ENCODE measurements at places on chromosomes 2 and 18.

GRCh38 chr18:55906536-55906935, 318.5 kb upstream of the TCF4 start:
- no peak for DNase-seq

GRCh38 chr2:224894356-224894755, 147.9 kb downstream of the DOCK10 start:
- no peak for DNase-seq

- no peak for DNase-seq
Observed at GRCh38 chr2:191935247-191935646, 88.4 kb upstream of the CAVIN2 start.

GRCh38 chr2:212477571-212477970, 61.0 kb downstream of the ERBB4 start:
- DNase-seq = no peak

DNA sequence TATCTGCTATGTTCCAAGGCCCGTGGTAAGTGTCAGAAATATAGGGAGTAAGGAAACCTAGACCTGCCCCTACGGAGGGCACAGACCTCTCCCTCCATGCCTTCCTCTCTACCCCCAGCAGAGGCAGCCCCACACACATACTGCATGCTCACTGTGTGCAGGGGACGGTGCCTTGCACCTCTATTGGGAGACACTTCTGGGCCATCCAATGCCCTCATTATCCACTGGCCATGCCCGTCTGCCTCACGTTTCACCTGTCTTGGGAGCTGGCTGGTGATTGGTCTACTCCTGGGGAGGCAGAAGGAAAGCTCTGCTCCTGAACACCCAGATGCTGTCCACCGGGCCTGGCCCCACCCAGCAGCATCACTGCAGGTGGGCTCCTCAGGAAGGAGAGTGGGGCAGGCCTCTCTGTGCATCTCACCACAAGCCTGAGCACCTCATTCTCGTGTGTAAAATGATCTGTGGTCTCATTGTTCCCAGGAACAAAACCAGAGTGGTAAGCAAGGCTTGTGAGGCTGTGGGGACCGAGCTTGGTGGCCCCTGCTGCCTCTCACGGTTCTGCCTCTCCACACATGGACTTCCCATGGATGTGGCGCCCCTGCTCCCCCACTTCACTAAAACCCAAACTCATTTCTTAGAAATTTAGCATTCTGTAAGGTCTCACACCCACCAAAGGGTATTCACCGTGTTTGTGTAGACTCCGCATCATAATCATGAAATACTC, 312.5 kb upstream of the HS6ST1 start:
- DNase-seq = no peak

DNA sequence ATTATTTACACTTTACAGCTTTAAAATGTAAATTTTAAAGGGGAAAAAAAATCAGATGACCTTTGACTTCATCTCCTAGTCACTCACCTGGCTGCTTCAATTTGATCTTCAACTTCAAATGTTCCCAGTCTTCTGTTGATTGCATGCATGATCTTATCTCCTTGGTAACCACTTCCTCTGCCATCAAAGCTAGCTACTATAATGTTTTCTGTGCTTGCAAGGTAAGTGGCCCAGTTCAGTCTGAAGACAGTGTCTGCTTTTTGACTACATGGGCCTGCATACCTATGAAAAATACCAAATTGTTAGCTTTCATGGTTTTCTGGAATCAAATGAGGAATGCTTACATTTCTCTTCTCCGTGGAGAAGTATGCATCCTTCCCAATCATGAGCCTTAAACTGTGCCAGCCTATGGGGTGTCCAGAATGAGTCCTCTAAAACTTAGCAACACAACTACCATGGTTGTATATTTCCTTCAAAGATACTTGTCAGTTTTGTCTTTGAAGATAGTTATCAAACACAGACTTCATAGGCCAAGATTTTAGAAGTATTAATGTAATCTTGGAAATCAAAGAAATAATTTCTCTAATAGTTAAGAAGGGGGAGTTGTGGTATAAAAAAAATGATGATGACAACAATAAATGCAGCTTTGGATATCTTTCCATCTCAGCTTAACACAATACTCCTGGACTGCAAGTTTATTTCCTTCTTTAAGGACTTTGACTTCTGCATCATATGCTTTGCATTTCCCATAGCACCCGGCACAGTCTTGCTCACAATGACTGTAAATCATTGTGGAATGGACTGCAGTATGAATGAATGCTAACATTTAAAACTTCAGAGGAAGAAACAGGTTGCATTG, 62.1 kb downstream of the DPP4 start:
- no peak for DNase-seq

- DNase-seq = no peak
Observed at GRCh38 chr2:3392216-3392615, 12.7 kb downstream of the TRAPPC12 start.

DNA sequence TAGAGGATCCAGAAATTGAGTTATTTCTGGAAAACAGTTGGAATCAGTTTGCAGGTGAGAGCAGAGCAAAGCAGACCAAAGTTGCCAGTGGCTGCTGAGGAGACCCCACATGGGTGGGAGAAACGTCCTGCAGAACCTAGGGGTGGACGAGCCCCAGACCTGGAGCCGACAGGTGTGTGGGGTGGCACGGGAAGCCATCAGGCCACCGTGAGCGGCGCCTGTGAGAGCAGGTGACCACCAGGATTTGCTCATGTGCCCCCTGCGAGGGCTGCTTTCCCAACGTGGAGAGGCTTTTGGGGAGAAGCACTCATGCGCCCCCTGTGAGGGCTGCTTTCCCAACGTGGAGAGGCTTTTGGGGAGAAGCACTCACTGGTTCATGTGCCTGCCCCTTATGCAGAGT, 116.8 kb upstream of the NFATC1 start:
- no peak for DNase-seq

DNA sequence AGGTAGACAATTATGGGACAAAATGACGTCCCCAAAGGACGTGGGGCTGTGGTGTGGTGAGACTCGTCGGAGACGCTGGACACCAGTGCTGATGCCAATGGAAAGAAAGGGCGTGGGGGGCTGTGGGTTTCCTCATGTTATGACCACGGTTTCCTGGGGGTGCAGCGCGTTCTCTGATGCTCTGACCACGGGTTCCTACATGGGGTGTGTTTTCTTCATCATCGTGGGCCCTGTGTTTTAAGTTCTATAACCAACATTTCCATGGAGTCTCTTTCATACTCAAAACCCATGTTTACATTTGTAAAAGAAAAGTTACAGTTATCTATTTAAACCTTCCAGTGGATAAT, 141.6 kb downstream of the RTP5 start:
- DNase-seq = no peak

- no peak for DNase-seq
Observed at GRCh38 chr18:76875390-76876325, 53.3 kb downstream of the ZNF236 start.

GRCh38 chr2:2872713-2873449, 504.7 kb downstream of the EIPR1 start:
- no peak for DNase-seq

- no peak for DNase-seq
Observed at GRCh38 chr2:48050711-48051110, 144.4 kb upstream of the FBXO11 start.

- peak; percentile 86 for DNase-seq
Observed at GRCh38 chr2:85132834-85133637, at the start of gene TCF7L1. TCF7L1 (plus strand) TSS chr2:85133392; CDS start chr2:85133685, 293 bp downstream.

- no peak for DNase-seq
Observed at GRCh38 chr2:41062336-41062735, 610.4 kb upstream of the SLC8A1 start.

GRCh38 chr2:40367652-40368051, 84.2 kb downstream of the SLC8A1 start:
- DNase-seq = no peak

GRCh38 chr2:12302140-12302539, 414.6 kb upstream of the TRIB2 start:
- no peak for DNase-seq

GRCh38 chr2:145927131-145927950, 1407.4 kb upstream of the ZEB2 start:
- DNase-seq = no peak

DNA sequence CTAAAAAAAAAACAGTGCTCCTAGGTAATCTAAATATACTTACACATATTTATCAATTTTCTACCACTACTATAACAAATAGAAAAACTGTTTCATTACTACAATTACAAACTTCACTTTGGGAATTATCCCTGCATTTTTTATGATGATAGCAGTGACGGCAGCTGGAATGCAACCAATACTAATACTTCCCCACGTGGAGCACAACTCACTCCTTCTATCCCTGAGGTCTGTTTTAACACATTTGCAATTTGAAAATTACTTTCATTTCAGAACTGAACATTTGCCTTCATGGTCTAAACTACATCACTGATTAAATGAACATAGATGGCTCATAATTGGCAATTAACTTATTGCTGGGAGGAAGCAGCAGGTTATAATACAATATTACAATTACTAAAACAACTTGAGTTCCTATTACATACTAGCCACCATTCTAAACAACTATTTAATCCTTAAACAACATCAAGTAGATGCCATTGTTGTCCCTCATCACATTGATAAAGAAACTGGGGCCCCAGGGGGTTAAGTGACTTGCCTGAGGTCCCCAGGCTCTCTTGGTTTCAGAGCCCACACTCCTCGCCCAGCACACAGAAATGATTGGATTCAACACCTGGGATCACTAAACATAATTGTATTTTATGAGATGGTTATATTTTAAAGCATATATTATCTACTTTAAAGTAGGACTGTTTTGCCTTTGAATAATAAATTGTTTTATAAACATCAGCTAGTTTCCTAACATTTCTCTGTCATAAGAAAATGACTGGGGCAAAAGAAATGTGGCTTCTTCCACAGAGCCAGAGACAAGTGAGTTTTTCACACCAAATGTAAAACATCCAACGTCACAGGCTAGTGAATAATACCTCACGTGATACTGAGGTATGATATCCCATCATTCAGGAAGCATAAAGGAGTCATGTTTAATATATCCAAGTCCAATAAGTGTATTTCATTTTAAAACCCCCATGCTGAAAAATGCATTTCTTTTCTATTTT, 6.2 kb downstream of the COLEC12 start:
- no peak for DNase-seq

GRCh38 chr2:57313678-57314077, 732.9 kb upstream of the VRK2 start:
- no peak for DNase-seq

GRCh38 chr2:146461068-146461467, 1383.8 kb upstream of the ACVR2A start:
- DNase-seq = no peak

- no peak for DNase-seq
Observed at GRCh38 chr2:18662689-18663088, 73.3 kb upstream of the NT5C1B start.

- no peak for DNase-seq
Observed at GRCh38 chr2:127330753-127331152, 36.8 kb upstream of the ERCC3 start.

GRCh38 chr2:71531522-71532047, 78.2 kb downstream of the DYSF start:
- DNase-seq = no peak

DNA sequence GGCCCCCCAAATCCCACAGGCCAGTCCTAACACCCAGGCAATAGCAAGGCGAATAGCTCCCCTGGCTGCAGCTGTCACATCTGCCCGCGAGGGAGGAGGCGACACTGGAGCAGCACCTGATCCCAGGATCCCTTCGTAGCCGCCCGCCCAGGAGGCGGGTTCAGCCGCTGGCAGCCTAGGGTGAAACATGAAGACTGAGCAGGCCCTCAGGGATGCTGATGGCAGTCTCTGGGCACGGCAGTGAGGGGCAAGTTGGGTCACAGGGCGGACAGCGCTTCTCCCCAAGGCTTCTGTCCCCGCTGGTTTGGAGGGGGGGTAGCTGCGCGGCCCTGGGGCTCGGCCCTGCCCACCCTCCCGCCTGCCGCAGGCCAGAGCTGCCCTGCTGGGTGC, 1.9 kb downstream of the DNMT3A start:
- no peak for DNase-seq

GRCh38 chr2:104849618-104850141, 4.2 kb upstream of the POU3F3 start:
- DNase-seq = peak; percentile 67

DNA sequence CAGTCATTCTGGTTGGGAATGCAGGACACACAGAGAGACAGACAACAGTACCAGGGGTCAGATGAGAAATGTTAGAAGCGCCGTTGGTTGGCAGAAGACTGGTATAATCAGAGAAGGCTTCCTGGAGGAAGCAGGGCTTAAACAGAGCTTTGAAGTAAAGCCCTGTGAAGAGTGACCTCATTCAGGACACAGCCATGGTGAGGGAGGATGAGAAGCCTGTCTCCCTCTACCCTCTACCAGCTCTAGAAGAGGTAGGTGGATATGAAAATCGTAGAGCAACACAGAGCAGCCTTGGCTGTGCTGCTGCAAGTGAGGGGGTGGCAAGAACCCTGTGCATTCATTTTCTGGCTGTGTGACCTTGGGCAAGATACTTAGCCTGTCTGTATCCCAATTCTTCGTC, 14.2 kb downstream of the TET3 start:
- DNase-seq = no peak

DNA sequence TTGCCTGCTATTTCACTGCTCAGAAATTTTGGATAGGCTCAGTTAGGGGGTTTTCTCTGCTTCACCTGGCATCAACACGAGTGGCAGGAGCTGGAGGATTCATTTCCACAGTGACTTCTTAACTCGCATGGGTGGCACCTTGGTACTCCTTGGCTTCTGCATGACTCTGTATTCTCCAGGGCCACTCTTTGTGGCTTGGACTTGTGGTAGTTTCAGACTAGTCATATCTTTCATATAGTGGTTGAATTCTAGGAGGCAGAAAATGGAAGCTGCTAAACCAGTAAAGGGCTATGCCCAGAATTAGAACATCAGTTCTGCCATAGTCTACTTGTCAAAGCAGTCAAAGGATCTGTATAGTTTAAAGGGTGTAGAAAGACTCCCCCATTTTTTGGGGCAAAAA, 6.8 kb downstream of the MAIP1 start:
- DNase-seq = no peak

DNA sequence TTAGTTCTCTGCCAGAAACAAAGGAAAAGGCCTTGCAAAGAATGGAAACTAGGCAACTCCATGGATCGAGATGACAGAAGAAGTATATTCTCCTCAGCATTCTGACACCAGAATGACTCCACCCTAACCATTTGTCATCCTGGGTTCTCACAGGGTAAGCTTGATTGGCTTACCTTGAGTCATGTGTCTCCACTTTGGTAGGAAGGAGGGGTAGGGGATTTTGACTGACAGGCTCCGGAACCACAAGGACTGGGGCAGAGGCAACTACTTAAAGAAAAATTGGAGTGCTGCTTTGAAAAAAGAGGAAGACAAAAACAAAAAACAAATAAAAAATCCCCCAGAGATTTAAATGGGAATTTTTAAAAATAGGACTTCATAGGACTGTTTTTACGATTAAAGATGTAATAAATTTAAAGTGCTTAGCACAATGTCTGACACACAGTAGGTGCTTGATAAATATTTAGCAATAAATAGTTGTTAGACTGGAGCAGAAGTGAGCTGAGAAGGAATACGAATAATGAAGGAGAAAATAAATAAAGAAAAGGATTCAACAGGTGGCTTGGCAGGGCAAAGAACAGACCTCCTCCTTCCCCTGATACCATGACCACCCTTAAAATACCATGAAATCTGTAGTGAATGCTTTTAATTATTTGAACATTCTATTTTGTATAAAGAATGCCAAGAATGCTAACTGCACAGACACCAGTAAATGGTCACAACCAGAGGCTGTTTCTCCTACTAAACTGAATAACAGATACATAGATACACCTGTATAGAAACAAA, 230.2 kb downstream of the CDCA7 start:
- DNase-seq = no peak
